ENCODE measurements at places on chromosomes 5 and 9.

GRCh38 chr9:138053996-138054752 is 176.6 kb downstream of the CACNA1B start:
- DNase-seq = no peak

DNA sequence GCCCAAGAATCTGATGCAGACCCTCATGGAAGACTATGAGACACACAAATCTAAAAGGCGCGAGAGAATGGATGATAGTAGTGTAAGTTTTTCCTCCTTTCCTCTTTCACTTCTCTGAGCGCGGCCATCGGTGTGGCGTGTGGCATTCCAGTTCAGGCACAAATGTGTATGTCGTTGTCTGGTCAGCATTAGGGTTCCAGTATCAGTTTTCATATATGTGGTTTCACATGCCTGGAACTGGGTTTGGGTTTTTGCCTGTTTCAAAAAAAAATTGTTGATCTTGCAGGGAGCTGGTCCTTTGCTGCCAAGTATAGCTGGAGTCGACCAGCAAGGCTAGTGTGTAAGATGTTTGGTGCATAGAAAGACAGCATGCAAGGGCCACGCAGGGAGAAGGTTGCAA is 51.5 kb downstream of the C9orf152 start:
- no peak for DNase-seq

DNA sequence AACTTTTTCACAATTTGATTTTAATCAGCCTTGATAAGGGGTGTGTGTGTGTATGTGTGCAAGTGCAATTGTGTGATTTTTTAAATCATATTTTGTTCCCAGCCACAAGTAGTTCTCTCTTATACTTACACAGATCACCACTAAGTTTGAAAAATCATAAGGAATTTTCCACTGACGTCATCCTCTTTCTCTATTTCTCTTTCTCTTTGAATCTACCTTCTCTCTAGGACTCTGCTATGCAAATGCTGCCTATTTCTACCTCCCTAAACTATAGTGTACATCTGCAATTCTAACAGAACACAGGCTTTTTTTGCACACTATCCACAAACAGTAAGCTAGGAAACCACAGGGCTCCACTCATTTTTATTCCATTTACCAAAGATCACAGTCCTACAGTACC is 254.6 kb upstream of the CYLC2 start:
- no peak for DNase-seq

- no peak for DNase-seq
Observed at GRCh38 chr5:150570333-150570732, 62.4 kb downstream of the NDST1 start.

- DNase-seq = no peak
Observed at GRCh38 chr5:9927106-9927505, 297.0 kb upstream of the TAS2R1 start.
